ENCODE measurements at places on chromosomes 1 and 21.

GRCh38 chr1:235749755-235750300 is 100.2 kb upstream of the GNG4 start:
- no peak for DNase-seq

GRCh38 chr1:247535402-247535801 is 838 bp downstream of the OR2C3 start:
- no peak for DNase-seq

- no peak for DNase-seq
Observed at GRCh38 chr21:29939924-29940275, at the start of gene GRIK1. TSS of gene GRIK1 (minus strand) at chr21:29939996.

GRCh38 chr1:41728403-41729202 is 190.1 kb downstream of the HIVEP3 start:
- DNase-seq: no peak
